Ovary (tissue), 10 donors: ENCODE measurements at places on chromosomes 7 and 10. TPM values are rescaled to one million over a fixed set of nuclear protein-coding genes. Genes with fewer than 3 reads are reported as not detected.

Gene SUPV3L1
- total RNA-seq: 21.7 TPM

Gene ITIH5
- total RNA-seq: 19.2 TPM

DNA sequence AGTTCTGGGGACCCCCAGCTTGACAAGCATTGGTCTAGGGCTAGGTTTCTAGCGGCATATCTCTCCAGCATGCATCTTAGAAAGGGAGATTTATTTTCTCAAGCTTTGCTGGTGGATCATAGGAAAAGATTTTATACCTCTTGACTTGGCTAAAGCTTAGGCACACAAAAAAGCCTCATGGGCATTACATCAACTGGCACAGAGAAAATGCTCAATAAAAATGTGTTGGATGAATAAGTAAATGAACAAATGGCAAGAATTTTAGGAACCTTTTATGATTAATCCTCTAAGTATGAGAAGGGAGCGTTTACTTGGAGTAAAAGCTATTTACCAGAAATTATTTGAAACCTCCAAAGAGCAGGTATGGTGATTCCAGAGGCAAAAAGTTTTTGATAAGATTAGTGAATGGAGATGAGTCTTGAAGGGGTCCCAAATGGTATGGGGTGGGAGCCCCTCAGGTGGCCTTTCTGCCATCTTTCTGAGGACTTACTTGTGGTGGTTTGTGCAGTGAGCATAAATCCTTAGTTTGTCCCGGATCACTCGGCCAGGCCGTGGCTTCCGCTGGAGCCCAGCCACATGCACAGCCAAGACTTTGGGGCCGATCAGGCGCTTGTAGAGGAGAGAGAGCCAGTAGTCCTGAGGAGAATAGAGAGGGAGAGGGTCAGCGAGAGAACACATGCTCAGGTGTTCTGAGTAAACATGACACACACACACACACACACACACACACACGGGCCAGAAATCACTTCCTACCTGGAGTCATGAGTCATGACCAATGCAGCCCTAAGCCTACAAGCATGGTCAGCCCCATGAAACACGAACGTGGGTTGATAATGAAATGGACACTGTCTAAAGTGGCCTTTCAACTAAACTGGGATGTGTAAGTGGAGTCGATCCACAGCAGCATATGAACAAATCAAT, 43.1 kb upstream of the HPS1 start:
- DNase-seq: no peak

DNA sequence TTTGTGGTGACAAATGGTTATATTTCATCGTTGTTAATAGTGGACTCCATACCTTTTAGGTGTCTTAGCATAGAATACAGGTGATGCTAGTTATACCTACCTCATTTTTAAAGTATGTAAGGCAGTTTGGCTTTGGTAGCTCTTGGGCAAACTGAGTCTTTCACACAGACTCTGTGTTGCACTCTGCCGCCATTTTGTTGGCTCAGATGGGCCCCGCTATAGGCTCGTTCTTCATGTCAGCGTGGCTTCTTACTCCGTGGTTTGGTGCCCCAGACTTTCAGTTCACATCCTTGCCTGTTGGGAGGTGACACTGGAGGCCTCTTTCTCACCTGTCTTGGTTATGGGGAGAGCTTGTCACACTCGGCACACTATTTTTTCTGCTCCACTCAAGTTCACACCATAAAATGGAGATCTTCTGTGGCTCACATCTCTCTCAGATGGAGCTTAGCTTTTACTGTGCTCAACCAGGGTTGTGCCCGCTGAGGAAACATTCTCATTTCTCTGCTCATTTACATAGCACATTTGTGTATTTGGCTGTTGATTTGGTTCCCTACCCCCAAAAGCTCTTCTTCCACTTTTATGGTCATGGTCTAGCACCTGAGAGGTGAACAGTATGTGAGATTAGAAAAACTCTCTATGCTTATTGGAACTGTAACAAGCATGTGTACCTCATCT, 178.5 kb downstream of the ARID5B start:
- DNase-seq: no peak
